SJCRH30 (cell line): ENCODE measurements at places on chromosomes 12 and 14.

DNA sequence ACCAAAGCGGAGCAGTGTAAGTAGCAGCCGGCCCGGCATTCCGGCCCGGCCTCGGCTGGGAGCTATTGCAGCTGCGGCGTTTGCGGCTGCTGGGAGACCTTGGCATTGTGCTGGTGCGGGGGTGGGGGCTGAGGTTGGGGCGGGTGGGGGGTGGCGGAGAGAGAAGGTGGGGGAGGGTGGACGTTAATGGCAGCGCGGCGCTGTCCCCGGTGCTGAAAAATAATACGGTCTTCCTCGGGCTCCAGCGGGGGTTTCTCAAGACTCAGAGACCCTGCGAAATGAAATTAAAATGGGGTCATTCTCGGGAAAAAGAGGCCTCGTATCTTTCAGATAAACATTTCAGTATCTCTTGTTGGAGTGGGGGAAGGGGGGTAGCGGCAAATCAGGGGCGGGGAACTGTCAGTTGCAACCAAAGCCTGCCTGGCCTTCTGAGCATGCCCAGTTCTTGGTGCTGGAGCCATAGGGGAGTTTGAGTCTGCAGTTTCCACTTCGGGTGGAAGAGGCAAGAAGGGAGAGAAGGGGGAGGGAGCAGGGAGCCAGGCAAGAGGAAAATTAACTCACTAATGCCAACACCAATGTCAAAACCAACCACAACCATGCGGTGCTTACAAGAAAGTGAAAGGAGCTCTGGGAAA, 414 bp downstream of the UNC79 start:
- DNase-seq, result peak; percentile 15

GRCh38 chr14:31543969-31544799, 17.0 kb upstream of the NUBPL start:
- DNase-seq, result no peak

- no peak for DNase-seq
These were observed 27.5 kb upstream of the DENND5B start for GRCh38 chr12:31618228-31619025.

- no peak for DNase-seq
These were observed 55.8 kb downstream of the TMEM30B start for GRCh38 chr14:61225344-61225743.

DNA sequence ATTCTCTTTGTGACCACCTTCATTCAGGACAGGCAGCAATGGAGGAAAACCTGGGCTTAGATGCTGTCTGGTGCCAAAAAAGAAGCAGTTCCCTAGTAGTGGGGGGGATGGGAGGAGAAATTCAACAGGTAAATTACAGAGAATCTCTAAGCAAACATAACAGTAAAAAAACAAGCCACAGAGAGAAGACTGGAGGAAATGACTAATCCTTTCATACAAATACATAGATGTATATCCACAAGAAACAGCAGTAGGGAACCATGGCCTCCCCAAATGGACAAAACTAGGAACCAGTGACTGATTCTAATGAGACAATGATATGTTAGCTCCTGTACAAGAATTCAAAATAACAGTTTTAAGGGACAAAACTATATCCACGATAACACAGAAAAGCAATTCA, 513.0 kb downstream of the NAV3 start:
- DNase-seq, result no peak
